Coronary artery (tissue), 2 donors: ENCODE measurements at places on chromosomes 5 and 9.

DNA sequence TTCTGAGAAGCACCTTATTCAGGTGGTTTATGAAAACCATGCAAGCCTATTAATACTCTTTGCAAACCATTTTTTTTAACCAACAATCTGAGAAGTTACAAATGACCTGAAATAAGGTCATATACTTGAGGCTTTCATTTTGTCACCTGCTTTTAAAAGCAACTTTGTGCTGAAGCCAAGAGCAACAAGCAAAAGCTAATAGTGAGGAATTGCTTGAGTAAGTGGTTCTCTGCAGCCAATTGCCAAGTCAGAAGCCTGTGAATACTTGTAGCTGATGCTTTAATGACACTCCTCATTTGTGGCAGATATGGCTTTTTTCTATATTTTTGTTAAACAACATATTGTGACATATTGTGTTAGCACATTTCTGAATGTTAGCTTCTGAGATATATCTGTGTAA lies 126.7 kb upstream of the ZNF608 start:
- no peak for DNase-seq

- no peak for DNase-seq
These were observed 36.0 kb downstream of the PRDM6 start for GRCh38 chr5:123124859-123125595.

GRCh38 chr5:159017786-159018185 lies 81.9 kb downstream of the EBF1 start:
- no peak for DNase-seq

DNA sequence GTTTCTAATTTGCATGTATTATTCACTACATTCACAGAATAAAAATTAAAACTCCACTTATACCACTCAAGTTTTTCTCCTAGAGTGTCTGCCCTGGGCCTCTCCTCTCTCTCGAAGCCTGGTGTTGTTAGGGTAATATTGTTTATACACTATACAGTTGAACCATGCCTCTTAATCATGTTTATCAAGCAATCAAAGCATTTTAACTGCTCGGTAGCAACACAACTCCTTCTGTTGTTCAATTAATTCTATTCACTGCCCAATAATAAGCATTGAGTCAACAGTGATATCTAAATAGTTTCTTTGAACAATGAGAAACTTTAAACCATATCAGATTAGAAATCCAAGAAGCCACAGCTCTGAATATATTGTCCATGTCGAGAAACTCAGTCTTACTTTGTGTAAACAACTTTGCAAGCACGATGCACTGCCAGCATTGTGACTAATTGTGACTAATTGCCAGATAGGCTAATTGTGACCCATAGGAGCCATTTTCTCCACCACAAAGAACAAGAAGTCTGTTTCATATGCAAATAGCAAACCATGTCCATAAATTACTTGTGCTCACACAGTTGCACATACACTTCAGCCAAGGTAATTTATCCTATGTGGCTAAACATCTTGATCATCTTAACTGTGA lies at the start of gene DNAH5:
Gene DNAH5 (minus strand): TSS at position 129 of the 640 bp plus-strand sequence. CDS start 250 bp downstream, outside the sequence.
- no peak for DNase-seq

DNA sequence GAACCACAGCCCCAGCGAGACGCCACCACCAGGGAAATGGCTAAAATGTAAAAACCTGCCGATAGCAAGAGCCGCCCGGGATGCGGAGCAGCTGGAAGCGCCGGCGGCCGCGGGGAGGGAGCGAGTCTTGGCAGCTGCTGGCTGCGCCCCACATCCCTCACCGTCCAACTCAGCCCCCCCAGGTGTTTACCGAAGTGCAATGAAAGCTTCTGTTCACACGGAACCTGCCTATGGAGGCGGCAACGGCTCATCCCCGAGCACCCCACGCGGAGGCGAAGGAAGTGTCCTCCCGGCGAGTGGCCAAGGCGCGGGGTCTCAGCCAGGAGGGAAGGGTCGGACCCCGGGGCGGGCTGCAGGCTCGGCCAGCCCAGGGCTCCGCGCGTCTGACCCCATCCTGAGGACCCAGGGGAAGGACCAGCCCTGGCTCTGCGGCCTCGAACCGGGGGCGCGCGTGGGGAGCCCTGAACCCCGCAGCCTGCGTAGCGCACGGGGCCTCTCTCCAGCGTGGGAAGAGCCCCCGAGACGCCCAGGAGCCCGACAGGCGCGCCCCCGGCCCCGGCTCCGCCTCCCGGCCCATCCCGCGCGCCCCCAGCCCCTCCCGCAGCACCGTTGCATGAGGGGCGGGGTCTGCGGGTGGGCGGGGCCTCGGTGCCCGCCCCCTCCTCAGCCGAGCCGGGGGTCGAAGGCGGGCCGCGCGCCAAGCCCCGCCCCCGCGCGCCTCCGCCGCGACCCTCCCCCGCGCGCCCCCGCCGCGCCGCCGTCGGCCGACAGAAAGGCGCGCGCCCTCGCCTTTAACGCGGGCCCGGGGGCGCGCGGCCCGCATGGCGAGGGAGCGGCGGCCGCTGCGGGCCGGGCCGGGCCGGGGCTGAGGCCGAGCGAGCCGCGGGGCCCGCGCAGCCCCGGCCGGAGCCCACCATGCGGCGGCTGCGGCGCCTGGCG lies at the start of gene DIPK1B:
Gene DIPK1B (plus strand): TSS at position 822 of the 939 bp plus-strand sequence. CDS start 94 bp downstream, at position 916.
- DNase-seq, result no peak
